ENCODE measurements at places on chromosomes 6 and 20.

DNA sequence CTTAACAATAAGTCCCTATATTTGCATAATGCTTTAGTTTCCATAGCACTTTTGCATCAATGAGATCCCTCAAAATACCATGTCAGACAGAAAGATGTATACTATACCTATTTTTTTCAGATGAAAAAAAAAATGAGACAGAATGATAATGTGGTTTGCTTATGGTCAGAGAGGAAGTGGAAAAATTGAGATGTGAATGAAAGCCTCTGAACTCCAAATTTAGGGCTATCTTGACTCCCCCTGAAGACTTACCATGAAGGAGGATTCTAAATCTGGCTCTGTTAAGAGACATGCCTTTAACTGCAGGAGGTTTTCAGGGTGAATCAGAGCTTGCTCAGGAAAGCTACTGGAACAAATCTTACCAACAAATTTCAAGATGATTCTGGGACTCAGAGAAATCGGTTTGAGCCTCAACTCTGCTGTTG lies 176.2 kb downstream of the ISM1 start:
- no peak for DNase-seq

DNA sequence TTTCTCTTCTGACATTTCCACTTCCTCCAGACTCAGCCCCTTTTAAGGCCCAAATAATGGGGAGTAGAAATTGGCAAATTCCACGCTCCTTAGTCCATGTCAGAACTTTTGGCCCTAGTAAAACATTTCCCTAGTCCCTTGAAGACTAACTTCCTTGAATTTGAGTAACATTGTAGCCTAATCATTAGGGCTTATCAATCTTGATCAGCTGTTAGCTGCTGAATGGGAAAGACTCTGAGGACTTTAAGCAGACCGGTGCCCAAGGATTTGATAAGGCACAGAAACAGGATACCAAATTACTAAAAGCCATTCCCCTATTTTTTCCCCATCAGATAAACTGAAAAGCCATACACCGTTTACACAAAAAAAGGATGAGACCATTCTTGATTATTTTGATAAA lies 37.0 kb upstream of the ECI2 start:
- DNase-seq = no peak

GRCh38 chr6:160247457-160247883 lies 11.2 kb downstream of the SLC22A2 start:
- peak; percentile 17 for DNase-seq

- DNase-seq = no peak
Measured at GRCh38 chr6:95431637-95432228, 145.6 kb upstream of the MANEA start.

- DNase-seq = peak; percentile 46
Measured at GRCh38 chr6:2237001-2237400, 8.4 kb downstream of the GMDS start.

GRCh38 chr6:116111552-116112528 lies 11.2 kb downstream of the NT5DC1 start:
- peak; percentile 22 for DNase-seq

DNA sequence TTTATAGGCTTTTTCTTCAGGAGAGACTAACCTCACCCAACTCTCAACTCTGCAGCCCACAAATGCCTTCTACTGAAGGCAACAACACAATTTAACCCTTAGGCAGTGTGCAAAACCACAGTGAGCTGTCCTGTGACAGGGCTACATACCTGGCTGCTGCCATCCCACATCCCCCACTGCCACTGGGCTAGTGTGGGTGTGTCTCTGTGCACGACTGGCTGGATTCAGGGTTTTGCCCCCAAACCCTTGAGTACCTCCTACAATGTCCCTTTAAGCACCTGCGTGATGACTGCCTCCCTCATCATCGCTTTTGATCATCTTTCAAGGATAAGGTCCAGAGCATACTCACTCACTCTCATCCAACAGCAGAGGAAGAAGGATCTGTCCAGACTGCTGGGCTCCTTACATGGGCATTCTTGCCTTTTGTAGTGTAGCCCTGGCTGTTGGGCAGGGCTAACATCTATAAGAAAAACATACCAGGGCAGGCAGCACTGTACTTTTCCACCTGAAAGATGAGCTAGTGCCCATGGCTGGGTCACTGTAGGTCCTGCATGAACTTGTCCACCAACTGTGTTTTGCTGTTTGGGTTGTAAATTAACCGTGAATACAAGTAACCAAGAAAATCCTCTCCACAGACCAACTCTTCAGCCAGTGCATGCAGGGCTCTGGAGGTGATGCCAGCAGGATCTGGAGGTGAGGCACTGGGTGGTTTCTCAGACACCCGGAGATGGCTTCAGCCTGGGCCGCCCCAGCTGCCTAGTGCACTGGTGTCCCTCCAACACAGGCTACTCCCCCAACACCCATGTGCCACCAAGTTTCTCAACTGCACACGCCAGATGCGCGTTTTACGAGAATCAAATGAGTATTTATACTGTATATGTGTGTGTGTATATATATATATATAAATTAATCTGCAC lies 45.2 kb downstream of the PLCG1 start:
- no peak for DNase-seq

DNA sequence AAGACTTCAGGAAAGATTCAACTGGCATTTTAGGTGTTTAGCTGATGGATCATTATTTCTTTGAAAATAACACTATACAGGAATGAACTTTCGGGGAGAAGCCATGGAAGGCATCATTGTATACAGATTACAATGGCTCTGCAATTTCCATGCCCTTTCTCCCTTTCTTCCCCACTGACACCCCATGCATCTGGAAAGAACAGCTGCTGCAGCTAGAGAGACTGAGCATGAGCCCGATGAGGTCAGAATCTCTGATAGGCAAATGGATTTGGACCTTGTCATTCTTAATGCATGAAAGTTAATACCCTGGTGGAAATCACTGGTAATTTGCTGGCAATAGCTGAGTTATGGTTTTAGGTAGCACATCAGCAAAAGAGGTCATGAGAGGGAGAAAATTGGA lies 54.8 kb downstream of the BTBD3 start:
- DNase-seq = no peak

DNA sequence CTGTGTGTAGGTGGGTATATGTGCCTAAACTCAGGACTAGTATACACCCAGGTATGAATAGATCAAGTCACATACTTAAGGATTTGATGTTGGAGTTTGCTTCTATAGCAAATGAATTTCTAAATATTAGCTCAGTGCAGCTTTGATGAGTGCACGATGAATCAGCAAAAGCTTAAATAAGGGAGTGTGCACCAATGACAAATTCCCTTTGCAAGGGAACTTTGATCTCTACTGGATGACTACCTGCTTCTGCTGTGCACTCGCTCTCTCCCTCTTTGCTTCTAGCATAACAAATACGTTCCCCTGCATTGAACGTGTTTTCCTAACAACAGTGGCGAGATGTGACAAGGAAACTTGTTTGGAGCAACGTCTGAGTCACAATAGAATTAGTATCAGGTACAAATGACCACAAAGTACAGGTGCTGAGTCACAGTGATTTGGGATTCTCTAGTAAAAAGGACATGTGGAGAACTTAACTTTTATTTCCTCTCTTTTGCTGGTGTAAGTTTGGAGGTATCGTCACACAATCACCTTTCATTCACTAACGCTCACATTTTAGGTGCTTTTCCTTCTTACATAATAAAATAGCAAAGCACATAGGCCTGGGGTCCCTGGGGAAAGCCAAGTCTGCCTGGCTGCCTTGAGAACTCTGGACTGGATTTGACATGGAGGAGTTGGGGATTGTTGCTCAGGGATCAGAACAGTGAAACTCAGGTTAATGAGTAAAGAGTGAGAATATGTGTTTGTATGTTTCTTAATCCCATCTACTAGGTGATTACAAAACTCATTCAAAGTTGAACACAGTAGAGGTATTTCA lies 49.7 kb downstream of the KLHL31 start:
- peak; percentile 59 for DNase-seq

DNA sequence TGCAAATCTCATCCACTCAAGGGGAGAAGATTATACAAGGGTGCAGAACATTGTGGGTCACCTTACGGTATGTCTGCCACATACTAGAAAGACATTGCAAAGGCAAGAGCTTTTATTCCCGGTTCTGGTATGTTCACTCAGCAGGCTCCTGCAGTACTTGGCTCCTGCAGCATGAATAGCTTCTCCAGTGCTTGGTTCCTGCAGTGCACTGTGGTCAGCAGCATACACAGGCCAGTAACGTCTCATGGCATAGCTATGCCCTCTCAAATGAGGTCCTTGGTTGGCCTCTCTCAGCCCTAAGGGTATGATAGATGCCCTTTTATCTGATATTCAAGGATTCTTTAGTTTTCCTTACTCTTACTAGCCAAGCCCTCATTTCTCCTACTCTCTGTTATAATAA lies 12.6 kb downstream of the TCP11 start:
- DNase-seq = peak; percentile 51

GRCh38 chr6:107879941-107880340 lies 55.8 kb upstream of the SCML4 start:
- DNase-seq = no peak

- no peak for DNase-seq
Measured at GRCh38 chr20:44304383-44304782, 6.6 kb downstream of the FITM2 start.

GRCh38 chr20:33466303-33466646 lies 22.7 kb upstream of the SNTA1 start:
- DNase-seq = no peak

GRCh38 chr6:5763871-5764270 lies 242.9 kb downstream of the NRN1 start:
- DNase-seq = no peak

GRCh38 chr6:114600381-114600780 lies 257.6 kb upstream of the HS3ST5 start:
- no peak for DNase-seq

GRCh38 chr20:47620808-47621805 lies 119.4 kb downstream of the NCOA3 start:
- peak; percentile 28 for DNase-seq

DNA sequence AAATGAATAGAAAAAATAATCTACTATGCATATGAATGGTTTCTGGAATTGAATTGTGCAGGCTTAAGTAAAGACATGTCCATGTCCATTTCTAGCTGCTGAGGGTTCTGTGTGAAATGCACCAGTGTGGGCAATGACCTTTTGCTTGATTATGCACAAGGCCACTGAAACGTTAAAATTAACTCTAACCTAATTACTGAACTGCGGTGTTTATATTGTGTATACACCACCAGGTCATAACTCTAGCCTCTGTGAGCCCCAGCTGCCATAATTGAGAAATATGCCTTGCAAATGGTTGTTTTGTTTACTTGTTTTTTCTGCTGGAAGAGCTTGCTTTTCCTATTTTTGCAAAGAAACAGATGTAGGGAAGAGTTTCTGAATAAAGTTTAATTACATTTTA lies 46.1 kb downstream of the RSPO3 start:
- DNase-seq = no peak

DNA sequence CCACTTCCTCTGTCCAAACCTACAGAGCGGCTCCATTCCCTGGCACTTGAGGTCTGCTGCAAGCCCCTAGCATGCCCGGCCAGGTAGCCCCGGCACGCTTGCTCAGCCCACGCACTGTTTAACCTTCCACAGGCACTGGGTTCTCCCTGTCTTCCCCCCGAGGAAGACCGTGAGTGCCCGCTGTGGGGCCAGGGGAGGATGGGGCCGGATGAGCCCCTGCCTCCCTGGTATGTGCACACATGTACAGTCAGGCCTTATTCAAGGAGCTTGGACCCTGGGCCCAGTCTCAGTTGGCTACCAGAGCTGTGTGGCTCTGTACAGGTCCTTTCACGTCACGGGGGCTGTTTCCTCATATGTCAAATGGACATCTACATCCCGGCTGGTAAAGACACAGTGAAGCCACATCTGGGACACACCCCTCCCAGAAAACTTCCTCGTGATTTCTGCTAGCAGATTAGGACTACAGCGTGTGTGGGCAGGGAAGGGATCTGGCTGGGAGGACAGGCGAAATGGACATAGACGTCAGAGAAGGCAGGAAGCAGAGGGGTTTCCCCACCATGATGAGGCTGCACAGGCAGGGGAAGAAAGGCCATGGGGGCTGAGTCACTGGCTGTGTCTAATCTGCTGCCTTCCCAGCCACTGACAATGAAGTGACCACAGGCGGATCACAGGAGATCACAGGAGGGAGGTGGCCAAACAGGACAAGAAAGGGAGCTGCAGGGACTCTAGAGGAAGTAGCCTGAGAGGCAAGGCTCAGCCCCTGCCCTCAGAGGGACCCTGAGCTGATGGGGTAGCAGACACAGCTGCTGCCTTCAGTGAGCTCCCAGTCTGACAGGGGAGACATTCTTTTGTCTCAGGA lies 62.9 kb downstream of the MRPL14 start:
- DNase-seq = peak; percentile 95

GRCh38 chr6:81759782-81760181 lies 7.3 kb upstream of the TENT5A start:
- peak; percentile 54 for DNase-seq

GRCh38 chr20:43846516-43846905 lies 68.1 kb upstream of the TOX2 start:
- no peak for DNase-seq

- no peak for DNase-seq
Measured at GRCh38 chr20:48041078-48041780, 255.9 kb upstream of the SULF2 start.

DNA sequence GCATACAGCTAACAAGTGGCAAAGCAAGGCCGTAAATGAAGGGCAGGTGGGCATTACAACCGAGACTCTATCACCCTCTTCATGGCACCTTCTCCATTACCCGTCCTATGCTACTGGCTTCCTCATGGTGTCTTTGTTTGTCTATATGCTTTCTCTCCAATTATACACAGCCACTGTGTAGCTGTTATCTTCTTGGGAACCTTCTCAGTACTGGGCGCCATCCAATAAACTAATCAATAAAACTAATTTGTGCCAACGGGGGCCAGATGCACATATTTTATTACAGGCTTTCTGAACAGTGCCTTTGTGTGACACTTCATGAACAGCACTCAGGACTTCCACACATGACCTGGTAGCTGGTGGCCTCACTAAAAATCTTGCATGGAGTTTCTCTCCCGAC lies 149.8 kb upstream of the PCSK2 start:
- no peak for DNase-seq

DNA sequence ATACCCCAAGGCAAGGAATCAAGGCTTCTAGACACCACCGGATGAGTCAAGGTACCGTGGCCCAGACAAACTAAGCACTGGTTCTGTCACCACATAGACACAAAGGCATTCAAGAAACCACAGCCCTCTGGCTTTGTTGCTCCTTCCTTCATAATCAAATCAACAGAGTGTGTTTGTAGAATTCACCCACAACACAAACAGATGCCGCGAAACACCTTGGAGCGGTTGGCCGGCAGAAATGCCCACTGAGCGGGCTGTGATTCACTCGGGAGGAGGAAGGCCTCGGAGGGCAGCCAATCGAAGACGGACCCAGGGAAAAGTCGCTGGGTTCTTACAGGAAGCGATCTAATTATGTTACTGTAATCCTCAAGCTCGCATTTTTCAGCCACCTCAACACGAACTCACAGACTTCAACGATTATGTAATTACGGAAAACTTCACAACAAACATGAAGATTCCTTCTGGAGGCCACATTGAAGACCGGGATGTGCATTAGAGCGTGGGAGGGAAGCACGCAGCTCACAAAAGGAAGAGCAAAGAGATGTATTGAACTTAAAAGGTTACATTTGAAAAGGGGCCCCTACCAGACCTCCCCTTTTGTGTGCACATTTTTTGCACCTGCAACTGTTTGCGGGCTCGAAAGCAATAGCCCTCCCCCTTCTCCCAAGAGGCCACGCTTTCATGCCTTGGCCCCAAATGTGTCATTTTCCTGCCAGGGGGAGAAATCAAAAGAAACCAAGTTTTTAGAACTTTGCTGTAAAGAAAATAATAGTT lies 184.7 kb upstream of the PREP start:
- peak; percentile 27 for DNase-seq

GRCh38 chr20:50115041-50115512 lies 2.1 kb upstream of the UBE2V1 start:
- DNase-seq = no peak

- peak; percentile 43 for DNase-seq
Measured at GRCh38 chr6:144722154-144722737, 437.1 kb downstream of the UTRN start.

- no peak for DNase-seq
Measured at GRCh38 chr6:158772172-158772571, 47.0 kb downstream of the EZR start.

Measured in NCI-H226 (cell line).